ENCODE measurements at places on chromosomes 3 and 15.

DNA sequence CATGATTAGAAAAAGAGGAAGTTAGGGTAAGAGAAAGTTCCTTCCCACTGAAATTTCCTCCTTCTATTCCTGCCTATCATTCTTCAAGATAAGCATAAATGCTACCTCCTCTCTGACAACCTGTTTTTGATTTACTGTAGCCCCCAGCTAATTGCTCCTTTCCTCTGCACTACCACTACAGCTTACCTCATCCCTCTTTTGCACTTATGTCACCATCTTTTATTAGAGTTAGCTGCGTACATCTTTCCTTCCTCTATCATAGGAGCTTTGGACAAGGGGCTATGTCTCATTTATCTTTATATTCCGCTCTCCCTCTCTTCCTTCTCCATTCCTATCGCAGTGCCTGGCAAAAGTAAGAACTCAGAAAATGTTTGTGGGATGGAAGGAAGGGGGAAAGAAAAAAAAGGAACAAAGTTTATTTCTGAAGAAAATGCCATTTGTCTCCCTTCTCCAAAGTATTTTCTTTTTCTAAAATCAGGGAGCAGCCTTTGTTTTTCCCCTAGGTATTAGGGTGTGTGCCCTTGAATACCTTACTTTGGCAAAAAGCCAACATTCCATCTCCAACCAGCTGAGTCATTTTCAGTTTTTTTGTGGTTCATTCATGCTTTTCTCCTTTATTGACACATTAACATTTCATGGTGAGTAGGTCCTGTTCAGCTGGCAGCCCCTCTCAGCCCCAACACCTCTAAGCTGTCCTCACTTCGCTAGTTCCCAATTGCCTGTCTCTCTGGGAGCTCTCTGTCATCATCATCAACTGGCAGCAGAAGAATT, 87.6 kb upstream of the SOX2 start:
- no peak for DNase-seq

DNA sequence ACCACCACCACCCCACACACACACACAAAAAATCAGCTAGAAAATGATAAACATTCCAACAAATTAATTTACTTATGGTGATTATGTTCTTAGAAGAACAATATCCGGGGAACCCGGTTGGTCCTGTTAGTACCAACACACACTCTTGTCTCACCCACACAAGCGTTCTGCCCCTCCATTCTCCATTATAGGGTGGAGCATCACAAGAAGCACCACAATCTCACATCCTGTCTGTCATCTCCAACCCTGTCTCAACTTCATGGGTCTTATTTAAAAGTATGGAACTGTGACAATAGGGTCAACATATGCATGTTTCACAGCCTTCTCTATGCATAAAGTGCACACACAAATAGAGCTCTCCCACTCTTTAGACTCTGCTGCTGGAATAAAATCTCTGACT, 5.6 kb downstream of the GSK3B start:
- no peak for DNase-seq

- peak; percentile 87 for DNase-seq
Observed at GRCh38 chr3:101848754-101849713, at the start of gene NFKBIZ. Gene NFKBIZ (plus strand): TSS chr3:101849514. CDS start chr3:101849629, 115 bp downstream.

DNA sequence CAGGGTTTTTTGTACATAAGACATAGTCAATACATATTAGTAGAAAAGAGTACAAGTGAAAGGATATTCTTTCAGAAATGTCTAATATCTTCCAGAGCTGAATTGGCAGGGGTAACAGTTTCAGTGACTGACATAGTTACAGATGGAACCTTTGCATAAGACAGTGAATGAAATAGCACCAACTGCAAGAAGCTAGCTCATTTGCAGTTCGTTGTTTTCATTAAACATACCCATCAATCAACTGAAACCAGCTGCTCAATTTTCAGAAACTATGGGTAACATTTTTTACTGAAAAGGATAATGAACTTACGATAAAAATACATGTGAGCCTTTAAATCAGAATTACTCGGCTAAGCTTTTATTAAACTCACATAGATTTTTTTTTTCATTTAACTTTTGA, 93.9 kb upstream of the EPHA3 start:
- DNase-seq = no peak

GRCh38 chr15:26378304-26378703, 394.6 kb downstream of the GABRB3 start:
- no peak for DNase-seq
